GM06990 (cell line): ENCODE measurements at places on chromosomes 1 and 21.

DNA sequence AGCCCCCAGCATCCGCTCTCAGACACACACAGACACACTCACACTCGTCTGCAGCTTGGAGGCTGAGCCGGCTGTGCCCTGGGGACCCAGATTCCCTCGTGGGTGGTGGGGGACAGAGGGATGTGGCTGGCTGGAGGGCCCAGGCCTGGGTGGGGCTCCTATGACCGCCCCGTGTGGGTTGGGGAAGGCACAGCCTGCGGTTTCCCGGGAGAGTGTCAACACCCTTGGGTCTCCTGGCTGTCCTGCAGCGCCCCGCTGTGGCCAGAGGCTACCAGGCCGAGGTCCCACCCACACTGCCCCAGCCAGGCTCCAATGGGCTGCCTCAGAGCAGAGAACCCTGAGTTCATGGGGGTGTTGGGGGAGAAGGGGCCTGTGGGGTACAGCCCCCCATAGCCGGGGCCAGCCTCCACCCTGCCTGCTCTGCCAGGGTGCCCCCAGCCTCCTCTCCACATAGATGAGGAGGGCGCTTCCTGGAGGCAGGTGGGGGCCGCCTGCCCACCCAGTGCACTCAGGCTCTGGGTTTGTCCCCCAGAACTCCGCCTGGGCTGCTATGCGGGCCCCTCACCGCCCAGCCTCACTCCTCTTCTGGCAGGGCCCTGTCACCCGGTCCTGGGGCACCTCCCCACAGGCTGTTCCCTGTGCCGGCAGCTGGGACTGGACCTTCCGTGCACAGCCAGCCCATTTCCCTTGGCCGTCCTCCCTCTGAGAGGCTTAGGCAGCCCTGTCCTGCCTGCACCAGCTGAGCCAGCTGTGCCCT, at the start of gene TTC34:
Gene TTC34 (minus strand): TSS at position 159 of the 757 bp plus-strand sequence. CDS start 866 bp downstream, outside the sequence.
- no peak for DNase-seq

- no peak for DNase-seq
Measured at GRCh38 chr1:6332821-6333220, 60.7 kb downstream of the ACOT7 start.

DNA sequence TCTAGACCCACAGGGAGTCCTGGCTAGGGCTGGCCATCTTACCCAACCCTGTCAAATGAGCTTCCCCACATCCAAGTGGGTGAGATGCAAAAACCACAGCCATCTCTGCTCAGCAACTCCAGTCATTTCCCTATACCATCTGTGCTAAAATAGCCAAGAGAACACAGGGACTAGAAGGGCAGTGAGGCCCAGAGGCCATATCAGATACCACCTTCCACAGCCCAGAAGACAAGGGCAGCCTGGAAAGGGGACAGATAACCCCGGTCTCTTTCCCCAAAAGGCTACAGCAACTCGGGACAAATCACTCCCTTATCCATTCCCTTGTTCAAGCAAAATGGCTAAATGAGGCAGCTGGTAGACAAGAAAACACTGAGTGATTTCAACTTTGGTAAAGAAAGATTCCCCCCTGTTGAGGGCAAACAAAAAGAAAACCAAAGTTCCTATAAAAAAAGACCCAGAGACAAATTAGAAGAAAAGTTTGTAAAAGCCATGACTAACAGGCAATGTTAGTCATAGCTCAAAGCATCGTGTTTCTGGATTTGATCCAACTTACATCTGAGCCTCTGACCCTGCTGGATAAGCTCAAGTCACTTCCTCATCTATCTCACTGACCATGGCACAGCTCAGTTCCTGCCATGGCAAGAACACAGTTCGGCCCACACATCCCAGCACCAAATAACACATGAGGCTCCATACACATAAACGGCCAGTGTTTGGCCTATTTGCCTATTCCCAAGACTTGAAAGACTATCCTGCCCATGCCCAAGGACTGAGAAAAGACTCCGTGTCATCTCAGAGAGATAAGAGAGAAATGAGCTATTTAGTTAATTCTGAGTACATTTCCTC, 3.1 kb downstream of the LAMB3 start:
- DNase-seq, result no peak

DNA sequence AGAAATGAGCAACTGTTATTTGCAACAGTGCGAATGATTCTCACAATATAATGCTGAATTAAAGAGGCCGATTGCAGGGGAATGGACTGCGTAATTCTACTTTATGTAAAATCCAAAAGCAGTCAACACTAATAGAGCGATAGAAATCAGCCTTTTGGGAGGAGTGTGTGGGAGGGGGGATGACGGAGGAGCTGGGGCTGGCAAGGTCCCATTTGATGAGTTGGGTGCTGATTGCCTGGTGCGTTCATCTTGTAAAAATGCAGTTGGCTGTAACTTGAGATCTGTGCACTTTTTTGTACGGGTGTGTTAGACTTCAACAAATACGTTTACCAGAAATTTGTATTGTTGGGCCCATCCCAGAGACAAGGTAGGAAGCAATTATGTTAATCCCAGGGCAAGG, 20.7 kb downstream of the TNFRSF8 start:
- DNase-seq, result no peak

GRCh38 chr1:211830055-211830327, 572 bp downstream of the LPGAT1 start:
- no peak for DNase-seq

GRCh38 chr1:3514404-3514803, 59.9 kb downstream of the ARHGEF16 start:
- no peak for DNase-seq

DNA sequence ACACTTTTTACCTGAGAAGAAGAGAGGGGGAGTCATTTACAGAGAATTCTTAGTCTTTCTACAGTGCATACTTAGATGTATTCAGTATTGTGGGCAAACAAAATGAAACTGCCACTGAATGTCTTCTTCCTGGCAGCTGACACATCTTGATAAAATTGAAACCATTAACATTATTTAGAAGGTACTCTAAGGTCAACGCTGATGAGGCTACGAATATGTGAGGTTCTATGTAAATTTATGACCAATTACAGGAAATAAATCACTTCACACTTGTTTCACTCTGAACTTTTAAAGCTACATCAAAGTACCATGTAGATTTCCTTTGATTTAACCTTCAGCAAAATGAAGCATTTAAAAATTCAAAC, 51.3 kb upstream of the GFI1 start:
- DNase-seq, result peak; percentile 55

DNA sequence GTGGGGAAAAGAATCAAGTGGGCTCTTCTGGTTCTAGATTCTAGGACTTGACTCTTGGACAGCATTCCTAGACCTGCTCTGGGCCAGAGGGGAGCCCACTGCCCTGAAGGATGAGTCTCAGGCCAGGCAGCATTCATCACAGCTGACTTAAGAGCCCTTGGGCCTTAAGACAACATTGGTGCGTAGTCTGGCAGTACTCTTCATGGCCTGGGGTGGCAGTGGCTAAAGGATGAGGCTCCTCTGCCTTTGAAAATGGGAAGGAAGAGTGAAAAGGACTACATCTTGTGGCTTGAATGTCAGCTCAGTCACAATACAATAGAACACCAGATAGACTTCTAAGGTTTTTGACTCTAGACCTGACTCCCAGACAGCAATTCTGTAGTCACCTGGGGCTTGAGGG, 1415.1 kb upstream of the PRMT6 start:
- DNase-seq, result no peak

DNA sequence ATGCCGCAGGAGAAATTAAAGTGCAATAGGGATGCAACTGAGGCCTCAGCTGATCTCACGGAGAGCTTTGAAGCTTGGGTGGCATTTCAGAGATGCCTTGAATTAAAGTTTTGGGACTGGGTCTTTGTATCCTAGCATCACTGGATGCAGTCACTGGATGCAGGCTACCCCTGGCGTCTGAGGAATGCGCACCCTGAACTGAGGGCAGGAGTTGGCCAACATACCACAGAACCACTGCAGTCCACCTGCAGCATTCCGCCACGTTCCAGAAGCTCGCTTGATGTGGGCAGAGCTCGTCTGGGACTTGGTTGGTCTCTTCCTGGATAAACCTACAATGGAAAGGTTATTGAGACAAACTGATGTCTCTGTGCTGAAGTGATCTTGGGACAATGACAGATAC, 34.1 kb upstream of the IGSF5 start:
- no peak for DNase-seq

DNA sequence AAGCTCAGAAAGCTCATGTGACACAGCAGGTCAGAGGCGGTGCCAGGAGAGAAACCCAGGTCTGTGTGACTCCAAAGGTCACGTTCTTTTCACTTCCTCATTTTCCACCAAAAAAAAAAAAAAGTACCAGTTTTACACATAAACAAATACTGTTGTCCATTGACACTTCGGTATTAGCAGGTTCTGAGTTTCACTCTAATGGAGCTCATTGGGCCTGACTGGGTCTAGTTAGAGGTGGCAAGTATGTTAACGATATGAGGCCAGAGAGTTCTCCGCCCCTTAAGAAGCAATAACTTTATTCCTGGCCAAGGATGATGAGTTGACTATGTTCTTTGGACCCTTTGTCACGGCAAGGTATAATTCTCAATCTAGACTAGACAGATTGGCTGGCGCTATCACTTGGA, 30.0 kb upstream of the SDE2 start:
- DNase-seq, result no peak

- DNase-seq, result no peak
Measured at GRCh38 chr1:111140680-111140967, 601 bp downstream of the CEPT1 start.

- DNase-seq, result no peak
Measured at GRCh38 chr1:89962742-89963075, 32.2 kb upstream of the ZNF326 start.

- DNase-seq, result no peak
Measured at GRCh38 chr21:46561445-46562090, 43.3 kb downstream of the S100B start.
